ENCODE measurements at places on chromosomes 12 and 14.
A peak's percentile ranks its signal among the peaks of the same experiment; 100 is the strongest.

- no peak for DNase-seq
Measured at GRCh38 chr12:81083018-81083417, 5.1 kb downstream of the ACSS3 start.

DNA sequence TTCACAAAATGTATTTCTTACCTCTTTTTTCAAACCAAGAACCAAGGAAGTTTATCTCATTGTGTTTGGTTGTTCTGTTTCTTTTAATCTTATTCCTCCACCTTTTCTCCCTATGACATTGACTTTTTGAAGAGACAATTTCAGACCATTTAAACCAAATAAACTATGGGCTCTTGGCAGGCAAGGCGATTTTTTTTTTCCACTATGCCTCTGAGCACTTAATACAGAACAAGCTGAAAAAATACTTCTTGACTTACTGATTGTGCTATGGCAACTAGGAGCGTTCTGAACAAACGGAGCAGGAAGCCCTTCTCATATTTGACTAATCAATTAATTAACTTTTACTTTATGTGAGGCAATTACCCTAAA lies 98.0 kb downstream of the ZNF664 start:
- no peak for DNase-seq

DNA sequence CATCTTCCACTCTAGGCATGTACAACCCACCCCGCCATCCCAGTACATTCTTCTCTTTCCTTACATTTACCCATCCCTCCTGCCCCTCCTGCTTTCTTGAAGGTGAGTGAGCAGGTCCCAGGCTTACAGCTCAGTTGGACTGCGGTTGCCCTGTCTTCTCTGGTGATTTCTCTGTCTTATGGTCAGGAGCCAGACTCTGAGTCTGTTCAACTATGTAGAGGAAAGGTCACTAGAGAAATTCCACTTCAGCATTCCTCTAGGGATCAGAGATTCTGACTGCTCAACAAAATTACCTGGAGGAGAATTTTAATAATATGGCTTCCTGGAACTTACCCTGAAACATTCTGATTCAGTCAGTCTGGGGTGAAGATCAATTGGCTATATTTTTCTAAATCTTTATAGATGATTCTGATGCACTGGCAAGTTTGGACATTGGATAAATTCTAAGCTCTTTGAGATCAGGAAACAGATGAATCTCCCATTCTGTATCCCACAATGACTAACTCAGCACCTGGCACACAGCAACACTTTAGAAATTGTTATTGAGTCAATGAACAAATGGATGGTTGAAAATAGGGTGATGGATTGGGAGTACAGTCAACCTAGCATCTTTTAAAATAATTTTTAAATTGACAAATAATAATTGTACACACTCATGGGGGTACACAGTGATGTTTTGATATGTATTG lies 128.6 kb upstream of the HIF1A start:
- no peak for DNase-seq

DNA sequence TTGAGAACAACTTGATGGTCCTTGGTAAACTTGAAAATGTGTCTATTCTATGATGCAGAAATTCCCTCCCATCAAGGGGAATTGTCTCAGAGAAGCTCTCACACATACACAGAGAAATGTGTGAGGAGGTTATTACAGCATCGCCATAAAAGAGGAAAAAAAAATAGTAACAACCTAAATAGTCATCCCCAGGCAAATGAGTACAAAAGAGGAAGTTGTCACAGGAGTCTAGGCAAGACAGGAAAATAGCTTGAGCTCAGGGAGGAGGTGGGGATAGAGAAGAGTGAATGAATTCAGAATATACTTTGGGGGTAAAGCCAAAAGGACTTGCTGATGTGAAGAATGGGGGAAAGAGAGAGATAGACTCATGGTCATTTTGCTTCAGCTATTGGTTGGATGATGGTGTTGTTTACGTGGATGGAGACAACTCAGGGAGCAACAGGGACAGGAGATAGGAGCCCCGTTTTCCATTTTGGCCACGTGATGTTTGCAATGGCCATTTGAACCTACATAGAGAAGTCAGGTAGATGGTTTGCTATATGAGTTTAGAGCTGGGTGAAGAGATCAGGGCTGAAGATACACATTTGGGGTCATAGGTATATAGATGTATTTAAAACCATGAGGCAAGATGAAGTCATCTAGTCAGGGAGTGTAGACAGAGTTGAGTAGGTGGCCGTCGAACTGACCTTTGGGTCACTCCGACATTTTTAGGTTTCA lies 20.3 kb downstream of the LRRC74A start:
- no peak for DNase-seq

- no peak for DNase-seq
Measured at GRCh38 chr12:75863533-75863932, 168.0 kb downstream of the PHLDA1 start.

DNA sequence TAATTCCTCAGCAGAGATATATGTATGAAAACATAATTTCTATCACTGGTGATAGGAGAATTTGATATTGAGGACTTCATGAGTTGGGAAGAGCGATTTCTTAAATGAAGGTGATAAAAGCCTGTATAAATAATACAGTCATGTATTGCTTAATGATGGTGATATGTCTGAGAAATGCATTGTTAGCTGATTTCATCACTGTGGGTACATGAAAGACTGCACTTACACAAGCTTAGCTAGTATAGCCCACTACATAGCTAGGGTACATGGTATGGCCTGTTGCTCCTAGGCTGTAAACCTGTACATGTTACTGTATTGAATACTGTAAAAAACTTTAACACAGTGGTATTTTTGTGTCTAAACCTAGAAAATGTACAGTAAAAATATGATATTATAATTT lies 63.4 kb downstream of the ANO4 start:
- DNase-seq = no peak

GRCh38 chr12:58655375-58655774 lies 264.9 kb downstream of the LRIG3 start:
- DNase-seq = no peak

GRCh38 chr12:118922405-118922804 lies 58.9 kb upstream of the SRRM4 start:
- DNase-seq = no peak

GRCh38 chr12:41967668-41968500 lies 176.8 kb downstream of the GXYLT1 start:
- no peak for DNase-seq

GRCh38 chr14:61563880-61564617 lies 131.3 kb upstream of the HIF1A start:
- no peak for DNase-seq

DNA sequence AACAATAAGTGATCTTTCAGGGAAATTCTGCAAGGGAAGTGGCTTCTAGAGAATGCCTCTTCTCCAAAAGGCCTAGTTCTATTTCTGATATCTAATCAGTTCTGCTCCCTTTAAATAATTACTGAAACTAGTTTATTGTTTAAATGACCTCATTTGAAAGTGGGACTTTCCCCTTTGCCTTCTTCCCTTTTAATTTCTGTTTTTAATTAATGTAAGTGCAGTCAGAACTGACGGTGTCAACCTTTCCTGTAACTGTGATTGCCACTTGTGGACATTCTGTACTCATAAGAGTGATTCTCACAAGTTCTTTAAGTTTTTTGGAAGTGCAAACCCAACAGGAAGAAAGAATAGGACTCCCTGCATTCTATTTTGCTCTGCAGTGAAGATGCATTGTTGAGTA lies 265.3 kb upstream of the PLEKHG7 start:
- no peak for DNase-seq

DNA sequence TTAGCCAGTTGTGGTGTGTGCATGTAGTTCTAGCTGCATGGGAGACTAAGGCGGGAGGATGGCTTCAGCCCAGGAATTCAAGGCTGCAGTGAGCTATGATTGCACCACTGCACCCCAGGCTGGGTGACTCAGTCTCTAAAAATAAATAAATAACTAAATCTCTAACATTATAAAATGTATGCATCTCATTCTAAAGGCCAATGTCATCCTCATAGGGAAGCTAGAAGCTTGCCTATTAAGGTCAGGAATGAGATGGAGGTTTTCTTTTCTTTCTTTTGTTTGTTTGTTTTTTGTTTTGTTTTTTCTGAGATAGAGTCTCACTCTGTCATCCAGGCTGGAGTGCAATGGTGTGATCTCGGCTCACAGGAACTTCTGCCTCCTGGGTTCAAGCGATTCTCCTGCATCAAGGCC lies 48.8 kb upstream of the PAPLN start:
- peak; percentile 58 for DNase-seq

- no peak for DNase-seq
Measured at GRCh38 chr14:63200767-63201166, 3.5 kb upstream of the RHOJ start.

DNA sequence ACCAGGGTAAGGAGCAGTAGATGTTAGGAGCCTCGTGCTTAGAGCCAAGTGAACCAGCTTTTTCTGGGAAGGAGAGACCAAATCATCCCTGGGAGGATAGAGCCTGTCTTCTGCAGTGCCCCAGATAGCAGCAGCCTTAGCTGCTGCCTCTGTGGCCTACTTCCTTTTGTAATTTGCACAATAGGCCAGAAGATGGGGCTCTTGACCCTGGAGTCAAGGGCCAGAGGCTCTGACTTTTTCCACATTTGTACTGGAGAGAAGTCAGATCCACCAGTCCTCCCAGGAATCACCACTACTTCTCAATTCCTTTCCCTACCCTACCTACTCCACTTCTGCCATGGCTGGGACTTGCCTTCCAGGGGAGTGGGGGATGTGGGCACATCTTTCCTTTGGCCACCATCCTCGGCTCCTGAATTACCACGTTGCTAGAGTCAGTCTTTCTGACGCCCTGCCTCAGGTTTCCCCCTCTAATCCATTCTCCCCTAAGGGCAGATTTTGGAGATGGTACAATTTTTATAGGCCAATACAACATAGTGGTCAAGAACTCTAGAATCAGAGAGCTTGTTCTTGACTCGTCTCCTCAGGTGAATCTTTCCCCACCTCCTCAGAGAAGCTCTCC lies 3.3 kb upstream of the SLC4A8 start:
- no peak for DNase-seq

DNA sequence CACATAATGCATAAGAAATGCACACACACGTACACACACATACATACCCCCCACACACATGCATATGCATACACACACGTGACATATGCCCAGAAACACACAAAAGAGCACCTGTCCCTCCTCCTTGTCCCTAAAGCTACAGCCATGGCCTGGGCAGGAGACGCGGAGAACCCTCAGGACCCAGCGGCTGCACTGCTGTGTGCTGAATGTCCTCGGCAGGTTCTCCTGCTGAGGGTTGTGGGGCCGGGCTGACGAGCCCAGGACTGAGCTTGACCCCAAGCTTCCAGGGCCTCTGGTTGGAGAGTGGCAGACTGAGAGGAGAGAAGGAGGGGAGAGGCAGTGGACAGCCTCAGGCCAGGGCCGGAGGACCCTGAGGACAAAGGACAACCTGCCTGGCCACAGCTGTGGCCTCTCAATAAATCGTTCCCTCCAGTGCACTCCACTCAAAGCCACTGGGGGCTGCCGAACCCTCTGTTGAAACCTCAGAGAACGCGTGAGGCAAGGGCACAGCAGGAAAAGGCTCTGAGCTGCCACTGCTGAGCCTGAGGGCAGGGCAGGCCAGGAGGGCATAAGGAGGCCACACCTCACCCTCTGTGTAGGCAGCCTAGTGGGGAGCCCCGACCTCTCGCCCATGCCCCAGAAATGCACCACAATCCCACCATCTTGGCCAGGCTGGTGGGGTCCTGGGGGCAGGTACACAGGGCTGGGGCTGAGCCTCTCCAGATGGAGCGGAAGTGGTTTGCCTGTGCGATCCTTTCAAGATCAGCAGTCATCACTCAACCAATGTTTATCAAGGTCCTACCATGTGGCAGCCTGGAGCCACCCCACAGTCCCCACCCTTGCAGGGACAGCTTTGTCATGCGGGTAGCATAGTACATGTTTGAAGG lies 3.1 kb downstream of the CACNA2D4 start:
- no peak for DNase-seq

DNA sequence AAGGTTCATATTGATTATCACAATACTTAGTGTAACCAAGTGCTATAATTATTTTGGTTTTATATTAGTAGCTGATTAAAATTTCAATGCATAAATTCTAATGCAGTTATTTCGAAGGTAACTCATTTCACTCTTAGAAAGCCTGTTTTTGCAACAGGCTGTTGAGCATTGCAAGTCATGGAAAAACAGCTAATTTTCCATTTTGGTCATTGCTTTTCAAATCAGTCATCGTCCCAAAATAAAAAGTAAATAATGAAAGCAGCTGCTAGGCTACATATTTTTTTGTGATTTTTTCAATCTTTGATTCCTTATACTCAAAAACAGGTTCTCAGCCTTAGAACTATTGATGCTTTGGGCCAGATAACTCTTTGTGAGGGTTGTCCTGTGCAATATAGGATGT lies 22.9 kb downstream of the VEZT start:
- DNase-seq = no peak

GRCh38 chr14:67819563-67820421 lies at the start of gene RAD51B:
Gene RAD51B, plus strand, starts transcription at chr14:67819779.
- peak; percentile 80 for DNase-seq

DNA sequence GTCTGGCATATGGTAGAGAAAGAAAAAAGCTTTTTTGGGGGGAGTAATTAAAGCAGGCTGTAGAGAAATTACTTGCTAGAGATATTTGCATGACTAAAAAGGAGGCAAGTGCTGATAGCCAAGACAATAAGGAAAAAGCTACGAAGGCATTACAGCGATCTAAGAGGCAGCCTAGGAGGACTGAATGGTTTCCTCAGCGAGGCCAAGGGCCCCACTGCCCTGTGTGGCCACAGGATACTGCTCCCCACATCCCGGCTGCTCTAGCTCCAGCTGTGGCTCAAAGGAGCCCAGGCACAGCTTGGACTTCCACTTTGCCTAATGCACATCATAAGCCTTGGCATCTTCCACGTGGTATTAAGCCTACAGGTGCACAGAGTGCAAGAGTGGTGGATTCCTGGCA lies 53.6 kb downstream of the LRRIQ1 start:
- no peak for DNase-seq

GRCh38 chr14:51481643-51482042 lies 170.1 kb upstream of the FRMD6 start:
- no peak for DNase-seq

DNA sequence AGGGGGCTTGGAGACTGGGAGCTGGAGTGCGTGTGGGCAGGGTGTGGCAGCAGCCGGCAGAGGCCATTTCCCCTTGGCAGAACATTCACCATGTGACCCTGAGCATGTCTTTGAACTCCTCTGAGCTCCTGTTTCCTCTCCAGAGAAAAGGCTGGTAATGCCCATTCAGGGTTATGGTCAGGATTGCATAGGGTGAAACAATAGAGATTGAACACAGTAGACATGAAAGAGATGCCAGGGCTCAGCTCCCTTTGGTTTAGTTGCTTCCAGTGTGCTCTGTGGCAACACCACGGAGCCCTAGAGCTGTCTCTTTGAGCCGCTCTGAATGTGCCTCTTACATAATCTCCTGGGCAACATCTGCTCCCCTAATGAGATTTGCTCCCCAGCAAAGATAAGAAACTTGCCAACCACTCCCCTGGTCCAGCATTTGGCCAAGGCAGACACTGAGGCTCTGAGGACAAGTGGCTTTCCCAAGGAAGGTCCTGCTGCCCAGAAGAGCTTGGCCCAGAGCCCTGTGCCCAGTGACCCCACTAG lies 4.6 kb downstream of the IFI27 start:
- no peak for DNase-seq

Measured in T1000 (cell line).